Large intestine (tissue), 12 donors: ENCODE measurements at places on chromosomes 3 and 15. TPM values are rescaled to one million over a fixed set of nuclear protein-coding genes. Genes with fewer than 3 reads are reported as not detected.

DNA sequence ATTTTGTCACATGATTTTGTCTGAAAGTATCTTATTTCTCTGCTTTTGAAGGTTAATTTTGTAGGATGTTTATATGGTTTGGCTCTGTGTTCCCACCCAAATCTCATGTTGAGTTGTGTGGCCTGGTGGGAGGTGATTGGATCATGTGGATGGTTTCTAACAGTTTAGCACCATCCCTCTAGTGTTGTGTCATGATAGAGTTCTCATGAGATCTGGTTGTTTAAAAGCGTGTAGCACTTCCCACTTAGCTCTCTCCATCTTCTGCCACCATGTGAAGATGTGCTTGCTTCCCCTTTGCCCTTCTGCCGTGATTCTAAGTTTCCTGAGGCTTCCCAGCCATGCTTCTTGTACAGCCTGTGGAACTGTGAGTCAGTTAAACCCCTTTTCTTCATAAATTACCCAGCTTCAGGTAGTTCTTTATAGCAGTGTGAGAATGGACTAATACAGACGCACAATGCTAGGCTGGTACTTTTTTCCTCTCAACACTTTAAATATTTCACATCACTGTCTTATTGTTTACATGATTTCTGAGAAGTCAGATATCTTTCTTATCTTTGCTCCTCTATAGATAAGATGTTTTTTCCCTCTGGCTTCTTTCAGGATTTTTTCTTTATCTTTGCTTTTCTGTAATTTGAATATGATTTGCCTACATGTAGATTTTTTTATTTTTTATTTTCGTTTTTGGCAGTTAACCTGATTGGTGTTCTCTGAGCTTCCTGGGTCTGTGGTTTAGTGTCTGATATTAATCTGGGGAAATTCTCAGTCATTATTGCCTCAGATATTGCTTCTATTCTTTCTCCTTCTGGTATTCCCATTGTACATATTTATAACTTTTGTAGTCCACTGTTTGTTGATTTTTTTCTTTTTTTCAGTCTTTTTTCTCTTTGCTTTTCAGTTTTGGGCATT lies 22.2 kb downstream of the BTD start:
- no peak overlapping the region for H3K4me3 ChIP-seq
- no peaks in the 10 kb centered on the region for H3K4me1 ChIP-seq
- no peaks in the 10 kb centered on the region for H3K27me3 ChIP-seq
- DNase-seq, result no peak
- H3K36me3 ChIP-seq, result peaks cover 3% of the 10 kb centered on the region
- H3K27ac ChIP-seq, result no peak overlapping the region

SEMA3F gene
- polyA plus RNA-seq, result 8.9 TPM

DNA sequence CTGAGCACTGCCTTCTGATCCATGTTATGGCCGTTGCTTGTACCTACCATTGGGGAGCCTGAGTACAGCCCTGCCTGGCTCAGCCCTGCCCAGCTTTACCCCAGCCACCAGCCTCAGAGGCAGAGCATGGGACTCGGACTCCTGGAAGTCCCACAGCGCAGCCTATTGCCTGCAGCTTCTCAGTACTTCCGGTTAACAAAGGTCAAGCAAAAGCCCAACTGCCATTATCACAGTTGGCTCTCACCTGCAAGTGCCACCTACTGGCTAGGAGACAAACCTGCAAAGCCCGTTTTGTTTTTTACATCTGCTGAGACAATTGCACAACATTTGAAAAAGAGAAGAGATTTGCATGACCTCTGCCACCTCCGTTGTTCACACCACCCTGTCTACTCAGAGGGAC lies 1081.7 kb downstream of the NAALADL2 start:
- H3K27me3 ChIP-seq, result no peaks in the 10 kb centered on the region
- no peaks in the 10 kb centered on the region for H3K4me1 ChIP-seq
- no peak overlapping the region for H3K27ac ChIP-seq
- H3K36me3 ChIP-seq, result no peaks in the 10 kb centered on the region
- no peak overlapping the region for H3K4me3 ChIP-seq

- H3K4me1 ChIP-seq, result no peaks in the 10 kb centered on the region
- no peak overlapping the region for H3K4me3 ChIP-seq
- no peak overlapping the region for H3K27ac ChIP-seq
- DNase-seq, result no peak
- H3K27me3 ChIP-seq, result no peaks in the 10 kb centered on the region
- peaks cover 27% of the 10 kb centered on the region for H3K36me3 ChIP-seq
Observed at GRCh38 chr15:80127911-80128310, 24.9 kb upstream of the FAH start.

- no peaks in the 10 kb centered on the region for H3K4me1 ChIP-seq
- H3K27ac ChIP-seq, result no peak overlapping the region
- no peaks in the 10 kb centered on the region for H3K27me3 ChIP-seq
- H3K4me3 ChIP-seq, result no peak overlapping the region
- H3K36me3 ChIP-seq, result no peaks in the 10 kb centered on the region
Observed at GRCh38 chr15:26712335-26712734, 60.5 kb downstream of the GABRB3 start.

GRCh38 chr3:115248274-115248673 lies 101.2 kb upstream of the ZBTB20 start:
- no peak overlapping the region for H3K27ac ChIP-seq
- H3K27me3 ChIP-seq, result no peaks in the 10 kb centered on the region
- no peak overlapping the region for H3K4me3 ChIP-seq

TMEM207 gene
- 2.9 TPM for polyA plus RNA-seq

- DNase-seq, result no peak
- no peaks in the 10 kb centered on the region for H3K4me1 ChIP-seq
- no peaks in the 10 kb centered on the region for H3K36me3 ChIP-seq
- H3K4me3 ChIP-seq, result no peak overlapping the region
- no peaks in the 10 kb centered on the region for H3K27me3 ChIP-seq
Observed at GRCh38 chr3:117692416-117692995, 982.9 kb downstream of the TUSC7 start.

DNA sequence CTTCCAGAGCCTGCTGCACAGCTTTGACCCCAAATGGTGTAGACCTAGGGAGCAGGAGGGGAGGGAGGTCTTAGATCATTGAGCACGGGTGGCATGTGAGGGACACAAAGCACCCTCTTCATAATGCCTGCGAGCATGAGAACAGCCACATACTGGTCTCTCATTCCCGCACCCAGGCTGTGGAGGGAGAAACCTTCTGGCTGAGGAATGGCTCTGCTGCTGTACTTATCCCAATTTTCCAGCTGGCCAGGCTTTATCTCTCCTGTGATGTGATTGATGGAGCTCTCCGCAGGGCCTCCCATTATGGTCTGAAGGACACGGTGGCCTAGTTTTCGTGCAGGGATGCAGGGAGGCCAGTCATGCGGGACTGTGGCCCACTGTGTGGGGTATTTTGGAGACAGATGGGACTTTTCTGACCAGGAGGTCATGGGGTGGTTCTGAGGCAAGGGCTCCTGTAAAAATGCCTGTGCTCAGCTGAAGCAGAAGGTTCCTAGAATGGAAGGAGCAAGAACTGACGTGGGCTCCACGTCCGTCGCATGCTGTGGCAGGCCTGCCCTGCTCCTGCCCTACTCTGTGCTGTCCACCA lies 251.5 kb downstream of the PLCL2 start:
- no peaks in the 10 kb centered on the region for H3K27me3 ChIP-seq
- H3K27ac ChIP-seq, result no peak overlapping the region

- H3K4me1 ChIP-seq, result peaks cover 11% of the 10 kb centered on the region
- H3K27me3 ChIP-seq, result no peaks in the 10 kb centered on the region
- no peak for DNase-seq
- H3K36me3 ChIP-seq, result peaks cover 2% of the 10 kb centered on the region
Observed at GRCh38 chr3:51947215-51947900, 5.2 kb downstream of the PARP3 start.

DNA sequence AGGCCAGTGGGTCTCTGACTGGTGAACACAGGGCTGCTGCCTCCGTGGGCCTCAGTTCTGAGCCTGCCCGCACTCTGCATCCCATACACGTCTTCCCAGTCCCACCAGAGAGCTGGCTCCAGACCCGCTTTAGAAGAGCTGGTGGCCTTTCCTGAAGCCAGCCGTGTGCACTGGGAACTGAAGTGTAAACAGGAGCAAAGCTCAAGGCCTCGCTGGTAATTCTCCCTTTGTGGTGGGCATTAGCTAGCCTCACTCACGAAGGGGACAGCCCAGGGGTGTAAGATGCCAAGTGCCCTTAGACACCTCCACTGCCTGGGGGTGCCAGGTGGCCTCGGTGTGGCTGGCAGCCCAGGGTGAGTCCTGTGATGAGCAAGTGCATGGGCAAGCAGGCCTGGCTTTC lies 12.9 kb upstream of the LINGO1 start:
- H3K27me3 ChIP-seq, result peaks cover 2% of the 10 kb centered on the region
- DNase-seq, result no peak
- no peaks in the 10 kb centered on the region for H3K36me3 ChIP-seq

LRRIQ4 gene
- 0.07 TPM for polyA plus RNA-seq

DNA sequence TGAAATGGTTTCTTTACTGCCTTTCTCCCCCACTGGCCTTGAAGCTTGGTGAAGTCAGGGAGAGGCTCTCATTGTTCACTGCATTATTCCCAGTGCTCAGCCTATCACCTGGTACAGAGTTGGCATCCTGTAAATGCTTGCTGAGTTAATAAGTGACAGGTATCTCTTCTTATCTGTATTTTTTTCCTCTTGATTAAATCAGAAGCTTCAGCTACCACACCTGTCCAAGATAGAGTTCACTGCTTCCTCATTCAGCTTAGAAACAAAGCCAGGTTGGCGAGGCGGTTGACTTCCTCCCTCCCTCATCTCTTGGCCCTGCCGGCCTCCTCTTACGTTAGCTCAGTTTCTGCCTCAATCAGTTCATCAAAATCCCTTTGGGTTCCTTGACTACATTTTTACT lies 142.8 kb downstream of the LIPC start:
- H3K27me3 ChIP-seq, result no peaks in the 10 kb centered on the region
- H3K27ac ChIP-seq, result peak overlapping the region; percentile 14
- H3K36me3 ChIP-seq, result no peaks in the 10 kb centered on the region
- H3K4me1 ChIP-seq, result peaks cover 26% of the 10 kb centered on the region
- peak; percentile 73 for DNase-seq
